ENCODE measurements at places on chromosomes 6 and 20.

DNA sequence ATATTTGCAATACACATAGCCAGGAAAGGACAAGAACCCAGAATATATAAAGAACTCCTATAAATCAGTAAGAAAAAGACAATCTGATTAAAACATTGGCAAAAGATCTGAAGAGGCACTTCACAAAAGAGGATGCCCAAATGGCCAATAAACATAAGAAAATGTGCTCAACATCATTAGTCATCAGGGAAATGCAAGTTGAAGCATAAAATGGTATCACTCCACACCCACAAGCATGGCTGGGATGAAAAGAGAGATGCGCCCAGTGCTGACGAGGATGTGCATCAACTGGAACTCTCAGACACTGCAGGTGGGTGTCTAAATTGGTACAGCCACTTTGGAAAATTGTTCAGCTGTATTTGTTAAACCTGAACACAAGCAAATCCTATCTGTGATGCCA is 42.4 kb upstream of the MLN start:
- DNase-seq: peak; percentile 20

DNA sequence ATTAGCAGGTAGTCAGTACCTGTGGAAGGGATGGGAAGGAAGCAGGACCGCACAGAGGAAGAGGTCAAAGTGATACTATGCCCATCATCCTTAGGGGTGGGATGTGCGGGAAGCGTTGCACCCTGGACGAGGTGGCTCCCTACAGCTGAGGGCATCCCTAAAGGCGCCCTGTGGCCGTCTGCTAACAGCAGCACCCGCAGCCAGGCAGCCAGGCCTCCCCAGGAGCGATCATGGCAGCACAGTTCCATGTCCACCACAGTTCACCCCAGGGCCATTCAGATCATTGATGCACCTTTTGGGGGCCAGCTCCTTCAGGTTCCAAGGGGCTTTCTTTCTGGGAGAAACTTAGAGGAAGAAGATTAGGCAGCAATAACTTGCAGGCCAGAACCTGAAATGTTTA is 59.5 kb downstream of the RPP40 start:
- DNase-seq: no peak

GRCh38 chr6:78883651-78884050 is 16.3 kb downstream of the IRAK1BP1 start:
- DNase-seq: no peak

DNA sequence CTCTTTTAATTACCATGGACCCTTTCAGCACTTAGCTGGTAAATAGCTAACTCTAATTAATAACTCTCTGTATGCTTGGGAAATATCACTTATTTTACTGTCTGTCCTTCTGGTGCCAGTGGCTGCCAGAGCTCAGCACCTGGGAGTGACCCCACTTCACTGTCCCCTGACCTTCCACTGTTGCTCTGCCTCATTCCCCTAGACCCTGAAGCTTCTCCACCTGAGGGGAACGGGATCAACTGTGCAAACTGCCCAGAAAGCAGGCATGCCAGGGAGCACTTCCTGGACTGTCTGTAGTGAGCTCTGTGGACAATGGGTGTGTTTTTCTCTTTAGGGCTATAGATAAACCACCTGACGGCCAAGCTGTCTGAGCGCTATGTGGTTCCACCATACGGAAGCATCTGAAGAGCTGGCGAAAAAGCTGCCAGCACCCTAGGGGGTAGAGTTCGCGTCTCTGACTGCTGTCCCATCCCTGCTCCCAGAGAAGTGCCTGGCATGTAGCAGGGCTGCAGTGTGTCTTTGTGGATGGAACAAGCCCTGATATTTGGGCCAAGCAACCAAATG is 106.3 kb upstream of the FOXA2 start:
- no peak for DNase-seq

GRCh38 chr6:66496659-66497058 is 789.6 kb upstream of the EYS start:
- no peak for DNase-seq

DNA sequence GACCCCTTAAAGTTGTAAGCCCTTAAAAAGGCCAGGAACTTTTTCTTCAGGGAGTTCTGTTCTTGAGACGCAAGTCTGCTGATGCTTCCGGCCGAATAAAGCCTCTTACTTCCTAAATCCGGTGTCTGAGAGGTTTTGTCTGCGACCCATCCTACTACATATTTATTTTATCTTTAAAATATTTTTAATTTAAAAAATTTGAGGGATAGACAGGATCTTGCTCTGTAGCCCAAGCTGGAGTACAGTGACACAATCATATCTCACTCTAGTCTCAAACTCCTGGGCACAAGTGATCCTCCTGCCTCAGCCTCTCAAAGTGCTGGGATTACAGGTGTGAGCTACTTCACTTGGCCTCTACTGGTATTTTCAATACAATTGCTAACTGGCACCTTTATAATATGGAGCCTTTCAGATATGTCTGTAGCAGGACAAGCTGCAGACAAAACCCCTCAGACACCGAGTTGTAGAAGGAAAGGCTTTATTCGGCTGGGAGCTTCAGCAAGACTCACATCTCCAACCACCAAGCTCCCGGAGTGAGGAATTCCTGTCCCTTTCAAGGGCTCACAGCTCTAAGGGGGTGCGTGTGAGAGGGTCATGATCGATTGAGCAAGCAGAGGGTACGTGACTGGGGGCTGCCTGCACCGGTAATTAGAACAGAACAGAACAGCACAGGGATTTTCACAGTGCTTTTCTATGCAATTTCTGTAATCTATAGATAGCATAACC is 41.0 kb downstream of the GPX5 start:
- DNase-seq: no peak

DNA sequence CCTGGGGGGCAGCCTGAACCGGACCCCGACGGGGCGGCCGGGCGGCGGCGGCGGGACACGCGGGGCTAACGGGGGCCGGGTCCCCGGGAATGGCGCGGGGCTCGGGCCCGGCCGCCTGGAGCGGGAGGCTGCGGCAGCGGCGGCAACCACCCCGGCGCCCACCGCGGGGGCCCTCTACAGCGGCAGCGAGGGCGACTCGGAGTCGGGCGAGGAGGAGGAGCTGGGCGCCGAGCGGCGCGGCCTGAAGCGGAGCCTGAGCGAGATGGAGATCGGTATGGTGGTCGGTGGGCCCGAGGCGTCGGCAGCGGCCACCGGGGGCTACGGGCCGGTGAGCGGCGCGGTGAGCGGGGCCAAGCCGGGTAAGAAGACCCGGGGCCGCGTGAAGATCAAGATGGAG is 636 bp downstream of the SRF start:
- DNase-seq: no peak

DNA sequence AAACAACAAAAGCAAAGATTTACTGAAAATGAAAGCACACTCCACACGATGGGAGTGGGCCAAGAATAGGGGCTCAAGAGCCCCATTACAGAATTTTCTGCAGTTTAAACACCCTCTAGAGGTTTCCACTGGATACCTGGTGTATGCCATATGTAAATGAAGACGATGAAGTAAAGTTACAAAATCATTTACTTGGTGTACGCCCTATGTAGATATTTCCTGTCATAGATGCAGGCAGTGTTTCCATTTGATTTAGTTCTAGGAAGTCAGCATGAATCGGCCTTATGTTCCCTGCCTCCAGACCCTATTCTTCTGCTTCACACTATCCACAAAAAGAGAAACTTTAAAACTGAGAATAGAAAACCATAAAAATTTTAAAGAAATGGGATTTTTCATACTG is 404.4 kb upstream of the GJE1 start:
- DNase-seq: no peak

DNA sequence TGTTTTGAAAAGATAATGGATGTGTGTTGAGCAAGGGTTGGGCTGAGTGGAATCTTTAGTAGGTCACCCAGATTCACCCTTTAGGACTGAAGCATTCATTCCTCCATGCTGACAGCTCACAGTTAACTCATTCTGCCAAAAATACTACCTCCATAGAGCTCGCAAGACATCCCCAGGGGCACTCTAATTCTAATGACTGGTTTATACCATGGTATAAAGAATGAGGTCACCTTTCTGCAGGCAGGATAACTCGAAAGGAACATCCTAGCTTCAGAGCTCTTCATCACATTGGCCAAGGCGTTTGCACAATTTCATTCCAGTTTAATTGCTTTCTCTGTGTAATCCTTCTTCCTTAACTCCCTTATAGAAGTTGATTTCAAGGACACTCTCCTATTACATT is 1257.2 kb upstream of the EYS start:
- DNase-seq: no peak

- DNase-seq: peak; percentile 69
Observed at GRCh38 chr6:166595061-166595780, 8.7 kb upstream of the RAMACL start.

- DNase-seq: no peak
Observed at GRCh38 chr6:110250838-110251237, 70.6 kb downstream of the CDC40 start.

GRCh38 chr6:37020381-37020780 is 14.9 kb downstream of the FGD2 start:
- no peak for DNase-seq

DNA sequence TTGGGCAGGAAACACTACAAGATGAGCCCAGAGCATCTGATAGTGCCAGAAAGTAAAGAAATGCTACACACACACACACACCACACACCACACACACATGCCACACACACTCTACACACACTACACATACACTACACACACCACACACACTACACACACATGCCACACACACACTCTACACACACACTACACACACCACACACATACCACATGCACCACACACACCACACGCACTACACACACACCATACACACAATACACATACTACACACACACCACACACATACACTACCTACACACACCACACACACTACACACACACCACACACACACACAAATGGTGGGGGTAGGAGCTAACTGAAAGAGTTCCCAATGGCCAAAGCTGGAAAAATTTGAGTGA is 3.6 kb upstream of the TMEM74B start:
- no peak for DNase-seq

GRCh38 chr6:147156799-147157382 is 47.3 kb upstream of the STXBP5 start:
- no peak for DNase-seq

- DNase-seq: no peak
Observed at GRCh38 chr6:7142228-7142801, 34.6 kb downstream of the RREB1 start.

DNA sequence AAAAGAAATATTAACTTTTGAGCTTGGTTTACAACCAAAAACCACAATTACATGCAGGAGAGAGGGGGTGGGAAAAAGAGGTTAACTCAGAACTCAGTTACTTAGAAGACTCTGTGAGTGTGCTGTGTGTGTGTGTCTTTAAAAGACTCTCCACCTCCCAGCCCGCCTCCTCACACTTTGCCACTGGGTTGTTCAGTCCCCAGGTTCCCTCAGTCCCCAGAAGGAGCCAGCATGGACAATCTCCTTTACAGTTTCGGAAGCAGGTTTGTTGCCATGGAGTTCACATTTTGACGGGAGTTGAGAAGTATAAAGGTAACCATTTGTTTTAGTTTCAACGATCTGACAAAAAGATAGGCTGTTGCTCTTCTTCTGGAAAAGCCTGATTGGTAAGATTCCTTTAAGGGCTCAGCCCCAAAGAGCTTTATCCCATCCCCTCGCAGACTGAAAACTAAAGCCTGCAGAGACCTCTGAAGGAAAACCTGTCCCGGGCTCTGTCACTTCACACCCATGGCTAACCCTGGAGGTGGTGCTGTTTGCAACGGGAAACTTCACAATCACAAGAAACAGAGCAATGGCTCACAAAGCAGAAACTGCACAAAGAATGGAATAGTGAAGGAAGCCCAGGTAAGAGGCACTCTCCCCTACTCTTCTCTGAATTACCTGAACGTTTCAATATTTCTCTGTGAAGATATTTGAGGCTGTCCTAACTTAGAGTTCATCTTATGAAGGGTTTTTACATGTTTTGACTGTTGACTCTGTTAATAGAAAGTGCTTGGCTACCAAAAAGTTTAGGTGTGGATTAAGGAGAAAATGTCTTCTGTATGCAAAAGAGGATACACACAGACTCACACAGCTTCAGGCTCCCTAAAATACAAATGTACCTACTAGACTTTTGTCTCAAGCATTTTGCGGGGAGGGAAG is at the start of gene SPTLC3:
Gene SPTLC3, plus strand, starts transcription at position 212 of the 921 bp plus-strand sequence. Its CDS starts 296 bp downstream, at position 508.
- DNase-seq: no peak

Measured in GM04504 (cell line).